ENCODE measurements at places on chromosomes 7 and 10.

- no peak for DNase-seq
These were observed 558.9 kb downstream of the DNAJB6 start for GRCh38 chr7:157895520-157896375.

- DNase-seq: no peak
These were observed 45.2 kb downstream of the COL1A2 start for GRCh38 chr7:94439893-94440381.

DNA sequence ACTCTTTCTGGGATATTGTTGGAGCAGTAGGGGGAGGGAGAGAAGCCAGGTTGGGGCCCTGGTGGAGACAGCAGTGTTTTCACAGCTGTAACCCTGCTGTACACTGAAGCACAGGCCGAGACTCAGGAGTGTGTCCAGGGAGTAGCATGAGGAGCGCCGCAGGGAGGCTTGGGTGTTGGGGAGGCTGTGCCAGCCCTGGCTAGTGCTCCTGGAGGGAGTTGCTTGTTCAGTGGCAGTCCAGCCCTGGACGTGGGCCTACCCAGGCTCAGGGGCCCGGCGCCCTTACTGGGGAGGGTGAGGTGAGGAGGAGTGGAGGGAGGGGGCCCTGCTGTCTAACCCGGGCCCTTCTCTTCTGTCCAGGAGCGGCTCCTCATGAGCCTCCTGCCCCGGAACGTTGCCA lies 35.9 kb downstream of the ADCY1 start:
- DNase-seq: no peak

GRCh38 chr10:50385624-50386023 lies 134.3 kb upstream of the ASAH2 start:
- DNase-seq: no peak

DNA sequence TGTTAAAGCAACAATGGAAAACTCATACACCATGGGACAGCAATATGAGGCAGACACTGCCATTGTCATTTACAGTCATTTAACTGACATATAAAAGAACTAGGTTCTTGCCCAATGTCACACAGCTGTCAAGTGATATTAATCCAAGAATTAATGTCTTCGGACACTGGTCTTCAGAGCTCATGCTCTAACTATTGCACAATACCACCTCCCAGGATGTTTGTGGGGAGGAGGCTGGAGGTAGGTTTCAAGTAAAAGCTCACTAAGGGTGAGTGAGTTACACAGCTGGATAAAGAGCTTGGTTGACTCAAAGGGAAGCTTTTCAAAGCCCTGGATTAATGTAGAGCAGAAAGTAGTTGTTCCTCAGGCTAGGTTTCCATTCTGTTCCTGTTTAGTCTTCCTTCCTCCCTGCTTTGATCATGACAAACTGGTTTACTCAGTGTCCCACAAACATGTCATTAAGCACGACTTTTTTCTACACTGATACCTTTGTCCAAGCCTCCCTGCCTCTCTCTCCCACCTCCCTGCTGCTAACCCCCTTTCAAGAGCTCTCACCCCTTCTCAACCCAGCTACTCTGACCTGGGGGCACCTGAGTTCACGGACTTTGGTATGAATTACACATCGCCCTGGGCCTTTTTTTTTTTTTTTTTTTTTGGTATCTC lies 987 bp upstream of the EXOC6 start:
- no peak for DNase-seq

DNA sequence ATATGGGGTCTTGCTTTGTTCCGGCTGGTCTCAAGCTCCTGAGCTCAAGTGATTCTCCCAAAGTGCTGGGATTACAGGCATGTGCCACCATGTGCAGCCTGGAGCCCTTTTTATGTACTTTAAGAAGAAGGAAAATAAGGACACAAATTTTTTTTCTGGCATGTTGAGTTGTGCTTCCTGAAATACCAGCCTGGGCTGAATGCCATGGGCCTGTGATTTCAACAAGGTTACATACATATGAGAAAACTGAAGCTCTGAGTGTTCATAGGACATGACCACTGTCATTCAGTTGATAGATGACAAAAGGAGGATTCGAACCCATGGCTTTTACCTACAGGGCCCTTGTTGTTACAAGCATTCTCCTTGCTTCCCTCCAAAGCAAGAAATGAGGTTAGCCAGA lies 36.1 kb downstream of the ST8SIA6 start:
- DNase-seq: no peak

- no peak for DNase-seq
These were observed 56.6 kb downstream of the VOPP1 start for GRCh38 chr7:55515569-55516279.

GRCh38 chr10:8033812-8034465 lies 20.5 kb upstream of the GATA3 start:
- no peak for DNase-seq

GRCh38 chr10:114285961-114286441 lies 46.9 kb downstream of the VWA2 start:
- no peak for DNase-seq

- DNase-seq: no peak
These were observed 75.4 kb downstream of the PROSER2 start for GRCh38 chr10:11898372-11899066.

DNA sequence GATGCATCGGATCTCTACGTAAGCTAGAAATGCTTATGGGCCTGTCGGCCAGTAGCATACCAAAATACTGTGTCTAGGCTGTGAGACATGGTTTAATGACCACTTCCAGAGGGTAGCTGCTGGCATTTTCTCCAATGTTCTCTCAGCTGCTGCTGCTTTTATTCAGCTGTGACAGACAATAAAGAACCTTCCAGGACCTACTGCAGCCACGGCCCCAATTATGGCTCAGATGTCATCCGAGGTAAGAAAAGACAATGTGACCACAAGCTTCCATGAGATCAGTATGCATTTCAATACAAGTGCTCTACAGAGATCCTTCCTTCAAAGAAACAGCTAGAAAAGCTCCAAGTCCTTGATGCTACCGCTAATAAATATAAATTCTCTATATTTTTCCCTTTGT lies 256.2 kb downstream of the SDHAF3 start:
- DNase-seq: no peak

DNA sequence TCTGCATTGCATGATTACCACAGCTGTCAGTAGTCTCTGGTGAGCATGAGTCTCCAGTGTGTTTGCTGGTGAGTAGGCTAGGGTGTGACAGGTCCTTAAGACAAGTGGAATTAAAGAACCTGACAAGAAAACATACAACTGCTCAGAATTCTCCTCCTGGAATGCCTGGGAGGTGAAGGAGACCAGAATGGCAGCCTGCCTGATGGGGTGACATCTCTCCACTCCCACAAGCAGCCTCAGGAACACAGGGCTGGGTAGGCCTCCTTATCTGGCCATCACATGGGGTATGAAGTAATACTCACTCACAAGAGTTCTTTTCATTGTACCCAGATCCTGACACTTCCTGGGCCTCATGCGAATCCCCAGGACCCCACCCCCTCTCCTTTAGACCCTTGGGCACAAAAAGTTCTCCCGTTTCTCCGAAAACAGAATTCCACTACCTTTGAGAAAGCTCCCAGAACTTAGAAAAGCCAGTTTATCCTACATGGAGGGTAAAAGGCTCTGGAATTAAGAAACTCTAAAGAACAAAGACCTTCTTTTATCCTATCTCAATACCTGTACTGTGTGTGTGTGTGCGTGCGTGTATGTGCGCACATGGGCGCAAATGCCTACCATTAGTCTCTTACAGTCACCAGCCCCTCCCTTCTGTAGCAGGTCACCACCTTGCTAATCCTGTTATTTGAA lies 33.4 kb upstream of the C1GALT1 start:
- no peak for DNase-seq

- DNase-seq: no peak
These were observed 6.4 kb downstream of the NAPEPLD start for GRCh38 chr7:103142494-103142893.
